ENCODE measurements at places on chromosomes 2 and 18.

DNA sequence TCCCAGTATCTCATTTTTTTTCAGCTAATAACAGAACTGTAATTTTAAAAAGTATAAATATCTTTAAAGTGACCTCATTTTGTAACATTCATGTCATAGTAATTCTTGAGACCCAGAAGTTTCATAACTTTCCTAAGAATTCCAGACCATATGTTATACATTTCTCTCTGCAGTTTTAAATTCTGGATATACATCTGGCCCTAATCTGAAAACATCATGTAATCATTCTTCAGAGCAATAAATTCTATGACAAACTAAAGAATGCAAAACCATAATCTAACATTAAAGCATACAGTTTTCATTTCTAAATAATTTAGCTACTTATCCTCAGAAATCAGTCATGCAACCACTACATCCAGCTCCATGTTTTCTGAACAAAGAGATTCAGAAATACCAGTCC lies 198.3 kb upstream of the SLC35G4 start:
- DNase-seq = no peak

- DNase-seq = no peak
These were observed 55.9 kb upstream of the CTLA4 start for GRCh38 chr2:203811491-203812221.

- peak; percentile 68 for DNase-seq
These were observed 710 bp downstream of the SEC11C start for GRCh38 chr18:59140302-59140885.

DNA sequence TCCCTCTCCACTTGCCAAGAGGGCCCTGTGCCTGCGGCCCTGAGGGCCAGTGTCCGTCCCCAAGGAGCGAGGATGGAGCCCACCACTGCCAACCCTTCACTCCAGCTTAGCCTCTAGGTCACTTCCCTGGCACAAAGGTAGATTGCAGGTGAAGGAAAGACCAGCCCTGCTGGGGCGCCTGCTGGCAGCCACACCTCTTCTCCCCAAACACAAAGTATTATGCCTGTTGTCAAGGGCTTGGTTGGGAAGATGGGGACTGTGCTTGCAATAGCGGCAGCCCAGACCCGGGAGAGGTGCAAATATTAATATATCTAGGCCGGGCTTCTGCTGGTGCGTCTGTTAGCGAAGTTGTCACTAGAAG lies 7.7 kb downstream of the KCNF1 start:
- DNase-seq = no peak

- DNase-seq = no peak
These were observed 1343.5 kb downstream of the SUCLG1 start for GRCh38 chr2:83115606-83116005.

DNA sequence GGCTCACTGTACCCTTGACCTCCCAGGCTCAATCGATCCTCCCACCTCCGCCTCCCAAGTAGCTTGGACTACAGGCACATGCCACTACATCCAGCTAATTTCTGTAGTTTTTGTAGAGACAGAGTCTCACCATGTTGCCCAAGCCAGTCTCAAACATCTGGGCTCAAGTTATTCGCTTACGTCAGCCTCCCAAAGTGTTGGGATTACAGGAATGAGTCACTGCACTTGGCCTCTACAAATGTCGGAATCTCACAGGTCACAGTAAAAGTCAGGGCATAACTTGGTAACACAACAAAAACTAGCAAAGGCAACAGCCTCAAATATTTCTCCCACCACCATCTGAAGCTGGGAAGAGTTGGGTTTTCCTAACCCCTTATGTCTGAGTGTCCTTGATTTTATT lies 25.3 kb downstream of the SCG2 start:
- DNase-seq = no peak

- no peak for DNase-seq
These were observed 754.1 kb upstream of the SLC8A1 start for GRCh38 chr2:41206004-41206403.

DNA sequence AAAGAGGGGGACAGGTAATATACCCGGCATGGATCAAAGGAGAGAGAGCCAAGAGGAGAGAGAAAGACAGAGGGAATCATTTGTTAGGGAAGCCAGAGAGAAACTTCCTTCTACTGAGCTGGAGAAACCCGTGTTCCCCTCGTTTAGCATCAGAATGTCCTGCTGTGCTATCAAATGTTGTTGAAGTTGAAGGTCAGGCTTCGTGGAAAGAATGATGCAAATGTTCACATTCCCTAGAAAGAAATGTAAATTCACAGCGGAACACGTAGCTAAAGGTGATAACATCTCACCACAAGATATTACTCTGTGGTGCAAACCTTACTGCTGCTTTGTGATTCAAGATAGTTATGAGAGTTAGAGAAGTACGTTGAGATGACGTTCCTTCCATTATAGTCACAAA lies 258.1 kb downstream of the LNPK start:
- peak; percentile 11 for DNase-seq

GRCh38 chr2:165287094-165287778 lies 48.0 kb downstream of the SCN2A start:
- DNase-seq = no peak

GRCh38 chr2:113172721-113173541 lies 840 bp upstream of the PSD4 start:
- no peak for DNase-seq

DNA sequence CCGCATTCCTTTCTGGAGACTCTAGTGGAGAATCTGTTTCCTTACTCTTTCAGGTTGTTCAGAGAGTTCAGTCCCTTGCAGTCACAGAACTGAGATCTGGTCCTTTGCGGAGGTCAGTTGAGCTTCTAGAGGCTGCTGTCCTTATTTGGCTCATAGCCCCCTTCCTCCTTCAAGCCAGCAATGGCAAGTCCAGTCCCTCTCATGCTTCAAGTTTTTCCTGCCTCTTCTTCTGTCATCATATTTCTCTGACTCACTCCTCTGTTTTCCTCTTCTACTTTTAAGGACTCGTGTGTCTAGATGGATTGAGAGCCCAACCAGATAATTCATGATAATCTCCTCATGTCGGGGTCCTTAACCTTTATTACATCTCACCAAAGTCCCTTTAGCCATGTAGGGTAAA lies 173.5 kb upstream of the FOSL2 start:
- DNase-seq = no peak

DNA sequence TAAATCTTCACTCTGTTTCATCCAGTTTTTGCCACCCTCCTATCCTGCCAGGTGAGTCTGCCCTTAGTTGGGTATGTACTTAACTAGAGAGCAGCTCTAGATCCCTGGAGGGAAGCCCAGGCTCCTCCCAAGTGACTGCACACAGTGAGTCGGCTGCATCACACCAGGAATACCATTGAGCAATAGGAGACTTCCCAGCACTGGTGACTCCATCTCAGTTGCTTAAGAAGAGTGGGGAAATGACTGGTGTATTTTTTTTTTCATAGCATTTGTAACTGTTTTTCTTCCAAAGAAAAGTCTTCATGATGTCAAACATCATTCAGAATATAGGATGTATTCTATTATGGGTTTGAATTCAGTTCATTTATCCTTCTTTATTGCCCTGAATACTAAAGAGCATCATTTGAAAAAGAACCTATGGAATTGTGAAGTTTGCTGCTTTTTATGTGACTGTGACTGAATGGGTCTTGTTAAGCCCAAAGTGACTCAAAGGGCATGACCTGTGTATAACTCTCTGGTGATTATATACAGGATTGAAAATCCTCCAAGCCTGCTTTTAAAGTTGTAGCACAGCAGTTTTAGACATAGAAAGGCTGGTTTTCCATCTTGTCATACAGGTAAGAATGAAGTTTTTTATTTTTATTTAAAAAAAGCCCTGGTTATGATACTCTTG lies 84.3 kb downstream of the MAP3K20 start:
- DNase-seq = peak; percentile 33

DNA sequence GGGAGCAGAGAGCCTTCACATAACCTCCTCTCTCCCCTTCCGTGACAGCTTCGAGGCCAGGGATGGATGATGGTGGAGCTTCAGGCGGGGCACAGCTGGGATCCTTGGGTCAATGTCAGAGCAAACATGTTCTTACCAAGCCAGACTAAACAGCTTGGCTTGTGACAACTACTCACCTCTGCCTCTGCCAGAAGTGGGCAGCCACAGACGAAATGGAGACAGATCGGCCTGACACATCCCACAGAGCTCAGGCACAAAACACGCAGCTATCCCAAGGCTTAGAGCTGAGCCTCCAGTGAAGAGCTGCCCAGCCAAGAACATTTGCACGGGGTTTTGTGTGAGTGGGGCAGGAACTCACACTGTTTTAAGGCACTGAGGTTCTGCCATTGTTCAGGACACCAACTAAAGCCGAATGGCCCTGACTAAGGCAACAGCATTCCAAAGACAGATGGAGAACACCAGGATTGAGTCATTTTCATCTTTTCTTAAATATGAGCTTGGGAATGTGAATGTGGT lies 12.8 kb downstream of the PXDN start:
- DNase-seq = no peak

- DNase-seq = no peak
These were observed 121.2 kb upstream of the SLC35G4 start for GRCh38 chr18:11488175-11488574.

All from iPS-NIHi11 (cell line).